Renal cortex interstitium (tissue), 15 donors: ENCODE measurements at places on chromosomes 6 and 20. TPM values are rescaled to one million over a fixed set of nuclear protein-coding genes. Genes with fewer than 3 reads are reported as not detected.

DNA sequence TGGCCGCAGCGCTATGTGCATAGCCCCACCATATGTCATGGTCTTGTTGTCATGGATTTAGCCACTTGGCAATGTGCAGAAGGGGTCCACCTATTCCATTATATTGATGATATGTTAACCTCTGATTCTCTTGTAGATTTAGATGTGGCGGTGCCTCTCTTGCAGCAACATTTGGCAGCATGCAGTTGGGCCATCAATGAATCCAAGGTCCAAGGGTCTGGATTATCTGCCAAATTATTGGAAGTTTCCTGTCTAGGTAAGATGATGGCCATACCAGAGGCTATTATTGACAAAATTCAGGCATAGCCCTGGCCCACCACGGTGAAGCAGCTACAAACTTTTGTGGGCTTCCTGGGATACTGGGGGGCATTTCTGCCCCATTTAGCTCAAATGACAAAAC lies 31.4 kb downstream of the HDDC2 start:
- DNase-seq = no peak

TRAPPC3L gene
- 0.50 TPM for polyA plus RNA-seq

C6orf47 gene
- polyA plus RNA-seq = 18.4 TPM

GRCh38 chr6:25217302-25217701 lies 61.9 kb upstream of the CARMIL1 start:
- no peak for DNase-seq

- DNase-seq = no peak
Measured at GRCh38 chr20:39066471-39067242, 104.5 kb downstream of the DHX35 start.

DNA sequence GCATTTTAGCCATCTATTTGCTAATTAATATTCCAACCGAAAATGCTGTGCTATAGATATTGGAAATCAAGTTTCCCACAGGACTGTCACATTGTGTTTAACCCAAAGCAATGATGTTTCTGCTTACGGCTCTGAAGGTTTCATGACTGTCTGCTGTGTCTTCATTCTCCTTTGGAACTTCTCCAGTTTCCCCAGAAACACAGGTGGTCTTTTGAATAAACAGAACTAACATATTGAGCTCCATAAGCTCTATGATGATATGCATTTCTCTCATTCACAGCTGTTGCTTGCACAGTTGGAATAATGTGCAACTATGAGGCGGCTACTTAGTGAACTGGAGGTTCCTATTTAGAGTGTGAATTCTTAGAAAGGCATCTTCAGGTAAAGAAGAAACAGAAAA lies 266.0 kb upstream of the ID4 start:
- no peak for DNase-seq

GRCh38 chr20:4045082-4045481 lies 29.7 kb upstream of the RNF24 start:
- no peak for DNase-seq

DNA sequence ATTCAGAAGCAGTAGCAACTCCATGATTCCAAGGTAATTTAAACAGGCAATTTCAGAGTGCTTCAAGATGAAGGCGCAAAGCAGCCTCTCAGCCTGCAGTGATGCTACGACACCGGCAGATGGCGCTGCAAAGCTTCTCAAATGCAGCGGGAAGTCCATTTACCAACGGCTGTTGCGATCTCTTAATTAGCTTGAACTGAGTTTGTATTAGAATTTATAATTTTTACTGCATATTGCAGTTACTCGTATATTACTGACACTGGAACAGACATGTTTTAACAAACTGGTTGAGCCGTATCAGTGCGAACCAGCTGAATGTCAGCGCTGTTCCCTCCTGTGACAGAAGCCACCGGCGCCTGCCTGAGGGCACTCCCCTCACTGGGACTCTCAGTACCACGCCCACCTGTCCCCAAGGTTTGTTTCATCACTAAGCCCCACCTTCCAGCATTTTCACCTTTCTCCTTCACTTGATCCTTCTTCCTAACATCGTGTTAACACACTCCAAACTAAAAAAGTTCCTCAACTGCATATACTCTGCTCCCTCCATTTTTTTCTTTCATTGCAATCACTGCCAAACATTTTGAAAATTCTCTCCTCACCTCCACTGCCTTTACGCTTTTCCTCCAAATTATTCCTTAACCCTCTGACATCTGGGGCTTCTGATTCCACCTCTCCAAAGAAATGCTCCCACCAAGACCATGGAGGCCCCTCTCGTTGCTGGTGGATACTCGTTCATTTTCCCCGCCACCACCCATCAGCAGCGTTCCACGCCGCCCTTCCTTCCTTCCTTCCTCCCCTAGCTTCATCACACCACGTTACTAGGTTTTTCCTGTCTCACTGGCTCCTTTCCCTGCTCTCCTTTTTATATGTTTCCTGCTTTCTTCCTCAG lies 14.5 kb downstream of the GNL1 start:
- peak; percentile 65 for DNase-seq

DNA sequence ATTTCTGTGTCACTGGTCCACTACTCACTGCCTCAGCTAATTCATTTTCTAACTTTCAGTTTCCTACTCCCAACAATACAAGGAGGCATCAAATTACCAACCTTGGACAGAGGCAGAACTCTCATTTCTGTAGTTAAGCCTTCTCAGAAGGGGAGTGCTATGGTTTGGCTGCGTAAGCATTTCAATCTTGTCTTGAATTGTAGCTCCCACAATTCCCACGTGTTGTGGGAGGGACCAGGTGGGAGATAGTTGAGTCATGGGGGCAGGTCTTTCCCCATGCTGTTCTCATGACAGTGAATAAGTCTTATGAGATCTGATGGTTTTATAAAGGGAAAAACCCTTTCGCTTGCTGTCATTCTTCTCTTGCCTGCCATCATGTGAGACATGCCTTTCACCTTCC lies 22.9 kb downstream of the HLA-DRA start:
- DNase-seq = peak; percentile 24

GRCh38 chr6:158431560-158431959 lies 119.3 kb downstream of the TULP4 start:
- no peak for DNase-seq

KIF6 gene
- polyA plus RNA-seq = 3.6 TPM

DNA sequence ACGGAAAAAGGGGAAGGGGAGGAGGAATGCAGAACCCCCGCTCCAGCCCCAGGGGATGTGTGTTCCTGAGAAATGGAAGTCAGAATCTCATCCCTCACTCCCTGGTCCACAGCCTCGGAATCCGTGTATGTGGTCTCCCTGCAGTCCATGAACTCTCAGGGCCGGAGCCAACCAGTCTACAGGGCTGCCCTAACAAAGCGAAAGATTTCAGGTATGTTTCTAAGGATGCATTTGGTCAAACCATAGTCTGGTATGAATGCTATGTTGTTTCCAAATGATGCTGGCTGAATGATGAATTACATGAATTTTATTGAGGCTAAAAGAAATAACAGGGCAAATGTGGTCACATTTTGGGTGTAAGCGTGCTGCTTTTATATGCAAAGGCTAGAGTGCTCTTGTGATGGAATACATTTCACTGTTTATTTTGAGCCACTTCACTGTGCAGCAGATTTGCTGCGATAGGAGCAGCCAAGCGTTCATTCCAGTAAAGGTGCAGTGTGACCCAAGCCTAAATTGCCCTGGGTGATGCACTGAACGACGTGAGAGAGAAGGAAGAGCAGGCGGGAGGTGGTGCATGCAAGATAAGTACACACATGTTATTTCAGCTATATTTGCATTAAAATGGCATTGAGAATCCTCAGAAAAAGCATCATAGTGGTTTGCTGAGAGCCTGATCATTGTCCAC lies 52.4 kb downstream of the FNDC1 start:
- no peak for DNase-seq

GRCh38 chr20:43490038-43490437 lies 17.5 kb upstream of the L3MBTL1 start:
- no peak for DNase-seq
